Bronchial smooth muscle cell (primary cell): ENCODE measurements at places on chromosomes 2 and 18. TPM values are rescaled to one million over a fixed set of nuclear protein-coding genes. Genes with fewer than 3 reads are reported as not detected.

The GCG gene
- total RNA-seq, result not detected in 2 replicates

The TANK gene
- total RNA-seq, result 54.1 and 55.5 TPM in 2 replicates

The NT5C1B gene
- not detected in 2 replicates for total RNA-seq

The IL1B gene
- total RNA-seq, result 0.63 TPM in 1 of 2 replicates, not detected in the other

The DLGAP1 gene
- total RNA-seq, result 0.32 and 0.34 TPM in 2 replicates

The FOXI3 gene
- total RNA-seq, result not detected in 2 replicates

The CPLX4 gene
- not detected in 2 replicates for total RNA-seq

The TRAF3IP1 gene
- total RNA-seq, result 9.9 and 11.5 TPM in 2 replicates

The TFCP2L1 gene
- not detected in 2 replicates for total RNA-seq

The MC2R gene
- total RNA-seq, result not detected in 2 replicates
